ENCODE measurements at places on chromosomes 13 and 19. TPM values are rescaled to one million over a fixed set of nuclear protein-coding genes. Genes with fewer than 3 reads are reported as not detected.
A peak's percentile ranks its signal among the peaks of the same experiment; 100 is the strongest.

GRCh38 chr19:43534305-43534815 lies 1.4 kb downstream of the ZNF575 start:
- no peak for DNase-seq

DNA sequence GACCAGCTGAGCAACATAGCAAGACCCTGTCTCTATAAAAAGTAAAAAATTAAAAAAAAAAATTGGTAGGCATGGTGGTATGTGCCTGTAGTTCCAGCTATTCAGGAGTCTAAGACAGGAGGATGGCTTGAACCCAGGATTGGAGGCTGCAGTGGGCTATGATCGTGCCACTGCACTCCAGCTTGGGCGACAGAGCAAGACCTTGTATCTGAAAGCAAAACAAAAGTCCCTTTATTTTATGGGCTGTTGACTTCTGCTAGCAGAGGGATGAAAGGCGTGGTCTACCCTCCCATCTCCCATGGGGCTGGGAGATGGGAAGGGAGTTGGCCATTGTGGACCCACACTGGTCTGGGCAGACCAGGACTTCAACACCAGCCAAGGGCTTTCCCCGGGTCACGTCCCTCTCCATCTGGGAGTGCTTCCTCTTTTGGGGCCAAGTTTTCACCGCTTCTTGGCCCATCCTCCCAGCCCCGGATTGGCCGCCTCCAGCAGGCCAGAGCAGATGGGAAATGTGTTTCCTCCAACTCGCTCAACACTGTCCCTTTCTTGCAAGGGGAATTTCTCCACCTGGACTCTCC lies 2.2 kb upstream of the TNFSF9 start:
- peak; percentile 41 for DNase-seq

DNA sequence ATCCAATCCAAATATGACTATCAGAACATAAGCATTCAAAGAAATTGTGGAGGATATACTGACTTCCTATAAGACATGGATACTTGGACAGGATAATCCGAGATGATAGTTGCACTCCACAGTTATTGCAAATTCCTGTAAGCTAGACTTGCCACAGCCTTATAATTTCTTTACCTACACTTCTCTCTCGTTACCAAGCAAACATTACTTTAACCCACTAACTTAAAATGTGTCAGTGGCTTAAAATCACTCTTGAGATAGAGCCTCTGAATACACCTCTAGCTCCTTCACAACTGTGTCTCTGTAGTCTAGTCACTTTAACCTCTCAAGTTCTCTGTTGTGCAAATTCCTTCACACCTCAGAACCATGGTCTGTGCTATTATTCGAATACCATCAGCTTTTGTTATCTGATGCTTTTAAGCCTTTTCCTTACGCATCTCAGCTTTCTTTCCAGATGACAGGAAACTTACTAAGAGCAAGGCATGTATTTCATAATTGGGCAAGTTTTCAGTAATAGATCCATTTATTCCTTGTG lies 474.9 kb upstream of the MIR17HG start:
- DNase-seq, result no peak

DNA sequence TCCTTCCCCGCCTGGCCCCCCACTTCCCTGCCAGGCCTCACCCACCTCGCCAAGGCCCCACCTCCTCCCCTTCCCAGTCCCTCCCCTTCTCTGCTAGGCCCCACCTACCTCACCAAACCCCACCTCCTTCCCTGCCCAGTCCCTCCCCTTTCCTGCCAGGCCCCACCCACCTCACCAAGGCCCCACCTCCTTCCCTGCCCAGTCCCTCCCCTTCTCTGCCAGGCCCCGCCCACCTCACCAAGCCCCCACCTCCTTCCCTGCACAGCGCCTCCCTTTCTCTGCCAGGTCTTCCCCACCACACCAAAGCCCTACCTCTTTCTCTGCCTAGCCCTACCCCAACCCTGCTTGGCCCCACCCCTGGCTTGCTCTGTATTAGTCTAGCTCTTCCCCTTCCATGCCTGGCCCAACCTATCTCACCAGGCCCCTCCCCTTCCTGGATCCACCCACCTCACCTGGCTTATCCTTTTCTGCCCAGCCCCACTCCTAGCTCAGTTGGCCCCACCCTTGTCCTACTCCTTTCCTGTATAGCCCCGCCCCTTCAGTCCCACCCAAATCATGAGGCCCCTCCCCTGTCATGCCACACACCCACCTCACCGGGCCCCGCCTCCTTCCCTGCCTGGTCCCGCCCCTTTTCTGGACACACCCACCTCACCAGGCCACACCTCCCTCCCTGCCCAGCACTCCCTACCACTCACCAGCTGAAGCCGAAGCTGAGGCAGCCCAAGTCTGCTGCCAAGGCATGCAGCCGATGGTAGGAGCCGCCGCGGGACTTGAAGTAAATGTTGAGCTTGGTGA lies 16.2 kb downstream of the CERS1 start:
- DNase-seq, result no peak

ZNF8 gene
- total RNA-seq, result 4.8 TPM

DNA sequence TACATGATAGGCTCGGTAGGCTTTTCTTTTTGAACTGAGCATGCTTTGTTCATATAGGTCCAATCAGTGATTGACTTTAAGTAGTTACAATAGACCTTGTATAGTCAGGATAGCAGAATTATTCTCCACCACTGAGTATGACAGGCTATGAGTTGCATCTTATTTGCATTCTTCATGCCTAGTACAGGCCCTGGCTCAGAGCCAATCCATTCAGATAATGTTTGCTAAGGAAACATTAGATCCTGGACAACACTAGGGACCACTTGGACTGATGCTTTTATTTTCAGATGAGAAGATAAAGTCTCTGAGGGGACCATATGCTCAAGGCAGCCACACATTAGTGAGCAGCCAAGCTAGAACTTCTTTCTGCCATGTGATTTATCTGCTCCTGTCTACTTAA lies 133.9 kb downstream of the KL start:
- no peak for DNase-seq

GRCh38 chr19:49585023-49585422 lies 3.9 kb downstream of the PRRG2 start:
- no peak for DNase-seq

- DNase-seq, result no peak
Measured at GRCh38 chr13:110638814-110639806, 23.8 kb downstream of the NAXD start.
